Stimulated activated naive CD4-positive, alpha-beta T cell (primary cell): ENCODE measurements at places on chromosomes 2 and 18.

- no peak for DNase-seq
These were observed 19.0 kb downstream of the ACVR2A start for GRCh38 chr2:147863835-147864234.

GRCh38 chr2:221060376-221060775 is 511.7 kb downstream of the EPHA4 start:
- no peak for DNase-seq

GRCh38 chr2:161307676-161308075 is 549 bp upstream of the PSMD14 start:
- DNase-seq, result no peak

- DNase-seq, result no peak
These were observed 41.4 kb downstream of the ZAP70 start for GRCh38 chr2:97754690-97755346.

DNA sequence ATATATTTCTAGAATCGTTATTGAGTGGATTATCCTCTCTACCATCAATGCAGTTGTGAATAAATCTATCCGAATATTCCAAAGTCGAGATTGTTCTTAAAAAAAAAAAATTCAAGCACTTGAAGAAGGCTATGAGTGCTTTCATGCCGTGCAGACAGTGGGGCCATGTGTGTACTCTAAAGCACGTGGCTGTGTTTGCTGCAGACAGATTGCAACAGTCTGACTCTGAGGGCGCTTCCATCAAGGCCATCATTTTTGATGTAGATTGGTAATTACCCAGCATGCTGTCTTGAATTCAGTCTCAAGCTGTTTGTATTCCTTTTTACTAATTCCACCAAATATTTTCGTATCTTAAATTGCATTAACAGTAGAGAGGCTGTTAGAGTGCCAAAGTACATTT is 325.9 kb upstream of the LINC00305 start:
- DNase-seq, result no peak
